ENCODE measurements at places on chromosomes 13 and 19.

- no peak for DNase-seq
Observed at GRCh38 chr13:109868578-109869311, 82.4 kb upstream of the IRS2 start.

DNA sequence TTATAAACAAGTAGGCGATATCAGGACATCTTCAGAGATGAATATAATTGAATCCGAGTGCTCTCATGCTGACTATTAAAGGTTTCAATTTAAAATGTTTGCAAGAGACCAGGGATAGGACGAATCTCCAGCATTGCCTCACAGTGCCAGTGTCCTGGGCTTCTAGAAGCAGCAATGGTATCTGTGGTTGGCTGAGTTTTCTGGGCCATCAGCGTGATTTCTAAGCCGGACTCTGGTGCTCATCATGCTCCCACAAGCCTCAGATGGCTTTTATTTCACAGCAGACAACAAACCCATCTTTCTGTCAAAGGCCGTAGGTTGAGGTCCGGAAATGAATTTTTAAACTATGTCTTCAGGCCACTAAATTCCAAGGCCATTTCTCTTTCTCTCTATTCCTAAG lies 187.7 kb downstream of the FOXO1 start:
- DNase-seq = no peak

DNA sequence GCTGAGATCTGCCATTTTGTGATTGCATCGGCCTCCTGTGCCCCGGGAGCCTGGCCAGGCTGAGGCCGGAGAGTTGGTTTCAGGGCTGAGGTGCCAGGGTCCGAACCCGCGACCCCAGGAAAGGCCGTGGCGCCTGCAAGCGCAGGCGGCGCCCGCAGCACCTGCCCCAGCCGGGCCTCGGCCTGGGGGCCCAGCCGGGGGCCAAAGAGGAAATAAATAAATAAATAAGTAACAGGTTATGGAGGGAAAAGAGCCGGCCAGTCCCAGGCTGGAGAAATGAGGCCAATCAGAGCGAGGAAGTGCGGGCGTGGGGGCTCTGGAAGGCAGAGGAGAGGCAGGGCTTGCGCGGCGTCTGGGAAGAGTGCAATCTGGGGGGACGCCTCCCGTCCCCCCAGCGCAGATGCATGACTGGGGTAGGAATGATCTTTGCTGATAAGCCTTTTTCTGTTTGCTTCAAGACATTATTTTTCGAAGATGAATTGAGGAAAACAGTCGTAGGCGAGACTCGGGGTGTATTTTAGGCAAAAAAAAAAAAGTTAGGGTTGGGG lies 145.6 kb upstream of the ZNF536 start:
- no peak for DNase-seq

GRCh38 chr19:38778733-38779132 lies 5.4 kb upstream of the LGALS7 start:
- DNase-seq = no peak

GRCh38 chr13:98483601-98484288 lies 93.2 kb downstream of the STK24 start:
- no peak for DNase-seq

DNA sequence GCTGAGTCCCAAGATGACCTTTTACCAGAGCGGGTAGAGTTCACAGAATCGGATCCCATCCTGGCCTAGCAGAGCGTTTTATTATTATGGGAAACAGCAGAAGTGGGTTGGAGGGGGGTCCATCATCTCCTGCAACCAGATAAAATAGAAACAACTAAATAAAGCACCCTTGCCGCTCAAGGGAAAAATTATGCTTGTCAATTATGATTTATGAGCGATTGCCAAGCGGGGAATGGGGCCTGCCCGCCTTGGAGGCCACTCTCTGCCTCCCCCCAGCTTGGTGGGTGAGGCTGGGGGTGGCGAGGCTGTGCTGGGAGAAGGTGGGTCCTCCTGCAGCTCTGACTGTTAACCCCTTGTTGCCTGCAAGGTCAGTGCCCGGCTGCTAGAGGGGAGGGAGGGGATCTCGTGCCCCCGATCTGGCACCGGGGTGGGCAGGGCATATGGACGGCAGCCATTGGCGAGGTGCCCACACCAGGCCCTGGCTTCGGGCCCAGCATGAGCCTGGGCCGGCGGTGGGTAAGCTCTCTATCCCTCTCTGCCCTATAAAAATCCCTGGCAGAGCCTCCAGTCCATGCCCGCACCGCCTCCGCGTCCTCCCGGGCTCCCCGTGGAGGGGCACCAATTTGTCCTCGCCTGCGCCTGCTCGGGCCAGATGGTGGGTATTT lies 129.1 kb downstream of the URI1 start:
- no peak for DNase-seq

DNA sequence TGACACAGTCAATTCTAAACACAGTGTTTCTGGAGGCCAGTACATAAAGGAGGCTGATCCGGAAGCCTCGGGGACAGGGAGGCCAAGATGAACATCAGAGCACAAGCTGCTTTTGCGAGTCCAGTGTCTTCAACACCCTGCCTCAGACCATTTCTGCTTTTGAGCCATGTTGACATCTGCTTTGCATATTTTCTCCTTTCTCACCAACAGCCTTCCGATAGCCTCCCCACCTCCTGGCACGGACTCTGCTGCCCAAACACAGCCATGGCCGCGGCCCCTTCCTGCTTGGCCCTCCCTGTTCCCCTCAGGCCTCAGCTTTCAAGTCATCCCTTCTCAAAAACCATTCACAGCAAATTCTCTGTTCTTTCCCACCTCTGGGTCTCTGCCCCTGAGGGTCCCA lies 3.6 kb downstream of the LRRC25 start:
- no peak for DNase-seq

GRCh38 chr19:10812902-10813404 lies 23.1 kb downstream of the TMED1 start:
- DNase-seq = no peak

DNA sequence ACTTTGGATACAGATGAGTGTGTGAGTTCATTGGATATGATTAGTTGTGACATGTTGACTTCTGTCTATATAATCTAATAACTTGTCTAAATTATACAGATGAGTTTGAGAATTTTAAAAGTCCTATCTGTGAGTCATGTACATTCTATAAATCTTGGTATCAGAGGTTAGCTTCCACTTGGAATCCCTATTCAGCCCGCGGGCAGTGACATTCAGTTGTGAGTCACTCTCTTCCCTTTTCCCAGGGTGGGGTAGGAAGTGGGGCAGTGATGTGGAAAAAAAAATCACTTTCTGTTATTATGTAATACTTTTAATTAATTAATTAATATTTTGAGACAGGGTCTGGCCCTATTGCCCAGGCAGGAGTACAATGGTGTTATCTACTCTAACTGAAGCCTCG lies 33.0 kb upstream of the ZNF808 start:
- no peak for DNase-seq

DNA sequence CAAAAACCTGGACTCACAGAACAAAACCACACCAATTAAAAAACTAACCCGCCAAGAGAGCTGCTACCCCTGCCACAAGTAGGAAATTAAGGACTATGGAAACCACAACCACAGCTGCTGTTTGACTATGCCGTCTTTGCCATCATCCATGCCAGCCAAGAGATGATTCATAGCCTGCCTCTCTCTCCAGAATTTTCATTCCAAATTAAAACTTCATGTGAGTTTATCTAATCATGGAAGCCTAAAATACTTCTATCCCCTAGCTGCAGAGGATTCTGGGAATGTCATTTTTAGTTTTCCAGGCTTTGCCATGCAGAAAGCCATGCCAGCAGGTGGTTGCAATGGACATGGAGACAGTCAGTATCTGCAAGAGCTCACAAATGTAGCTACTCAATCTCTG lies 27.6 kb upstream of the GTF2F2 start:
- no peak for DNase-seq

- no peak for DNase-seq
Observed at GRCh38 chr19:14061751-14062557, at the start of gene PALM3. TSS of gene PALM3 (minus strand) at chr19:14062076. CDS start at chr19:14061980, 96 bp downstream.

GRCh38 chr13:50678464-50679162 lies 164.9 kb downstream of the DLEU7 start:
- DNase-seq = no peak

DNA sequence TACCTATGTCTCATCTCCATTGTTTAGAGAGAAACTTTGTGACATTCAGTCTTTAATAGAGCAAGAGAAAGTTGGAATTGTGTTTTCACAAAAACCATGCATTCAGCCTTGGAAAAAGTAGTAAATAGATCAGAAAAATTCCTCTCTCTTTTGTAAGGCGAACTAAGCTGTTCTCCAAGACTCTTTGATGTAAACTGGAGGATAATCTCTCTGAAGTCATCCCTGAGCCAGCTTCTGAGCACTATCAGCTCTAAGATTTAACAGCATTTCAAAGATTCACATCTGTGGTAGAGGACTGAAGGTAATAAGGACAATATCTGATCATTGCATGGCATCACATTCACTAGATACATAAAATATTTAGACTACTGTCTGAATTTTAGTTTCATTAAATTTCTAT lies 904.6 kb upstream of the ATXN8OS start:
- no peak for DNase-seq
